ENCODE measurements at places on chromosomes 12 and 14. TPM values are rescaled to one million over a fixed set of nuclear protein-coding genes. Genes with fewer than 3 reads are reported as not detected.

The AGAP2 gene
- total RNA-seq: 7.5 TPM

The NOVA1 gene
- total RNA-seq: 1.9 TPM

GRCh38 chr12:109512608-109513007 is 35.2 kb downstream of the UBE3B start:
- no peak for DNase-seq

- no peak for DNase-seq
Measured at GRCh38 chr12:89856431-89856830, 147.8 kb upstream of the ATP2B1 start.

- DNase-seq: no peak
Measured at GRCh38 chr12:117816-118345, 51.3 kb downstream of the IQSEC3 start.

Data from left ventricle myocardium superior (tissue), 1 donor.